ENCODE measurements at places on chromosomes 2 and 18.

GRCh38 chr2:237859533-237860272 is at the start of gene RAMP1:
Gene RAMP1, plus strand, starts transcription at chr2:237859623. Its CDS starts 53 bp downstream, at chr2:237859676.
- DNase-seq = no peak

DNA sequence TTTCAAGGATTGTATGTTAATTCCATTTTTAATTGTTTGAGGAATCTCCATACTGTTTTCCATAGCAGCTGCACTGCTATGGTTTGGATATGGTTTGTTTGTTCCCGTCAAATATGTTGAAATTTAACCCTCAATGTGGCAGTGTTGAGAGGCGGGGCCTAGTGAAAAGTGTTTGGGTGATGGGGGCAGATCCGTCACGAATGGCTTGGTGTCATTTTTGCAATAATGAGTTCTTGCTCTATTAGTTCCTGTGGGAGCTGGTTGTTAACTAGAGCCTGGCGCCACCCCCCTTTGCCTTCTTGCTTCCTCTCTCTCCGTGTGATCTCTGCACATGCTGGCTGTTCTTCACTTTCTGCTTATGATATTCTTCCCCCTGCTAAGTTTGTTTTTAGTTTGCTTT is 71.4 kb upstream of the LDLRAD4 start:
- no peak for DNase-seq

- DNase-seq = peak; percentile 23
These were observed 108.7 kb downstream of the DPP10 start for GRCh38 chr2:114550895-114551793.

GRCh38 chr2:230602562-230603230 is 109.9 kb upstream of the CAB39 start:
- DNase-seq = no peak

DNA sequence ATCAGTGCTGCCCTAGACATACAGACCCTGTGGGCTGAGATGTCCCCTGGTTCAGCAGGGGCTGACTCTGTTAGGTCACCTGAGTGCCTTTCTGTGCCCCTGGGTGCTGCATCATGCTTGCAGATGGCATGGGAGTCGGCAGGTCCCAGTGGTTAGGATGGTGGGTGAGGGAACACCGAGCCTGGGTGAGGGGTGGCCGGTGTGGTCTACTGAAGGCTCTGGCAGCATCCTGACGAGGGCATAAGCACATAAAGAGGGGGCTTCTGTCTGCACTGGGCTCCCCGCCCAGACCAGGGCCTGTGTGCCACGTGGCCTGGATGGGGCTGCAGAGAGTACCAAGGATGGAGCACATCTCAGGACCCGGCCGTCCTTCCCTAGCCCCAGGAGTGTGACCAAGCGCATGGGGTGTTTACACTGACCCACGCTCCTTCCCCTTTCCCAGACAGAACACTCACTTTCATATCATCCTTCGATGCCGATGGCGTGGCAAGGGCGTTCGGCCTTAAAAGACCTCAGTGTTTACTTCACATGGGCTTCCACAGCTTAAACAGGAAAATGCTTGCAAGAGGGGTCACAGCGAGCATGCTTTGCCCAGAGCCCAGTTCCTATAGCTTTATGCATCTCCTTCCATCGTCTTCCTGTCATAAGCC is 115.1 kb downstream of the STPG4 start:
- no peak for DNase-seq

DNA sequence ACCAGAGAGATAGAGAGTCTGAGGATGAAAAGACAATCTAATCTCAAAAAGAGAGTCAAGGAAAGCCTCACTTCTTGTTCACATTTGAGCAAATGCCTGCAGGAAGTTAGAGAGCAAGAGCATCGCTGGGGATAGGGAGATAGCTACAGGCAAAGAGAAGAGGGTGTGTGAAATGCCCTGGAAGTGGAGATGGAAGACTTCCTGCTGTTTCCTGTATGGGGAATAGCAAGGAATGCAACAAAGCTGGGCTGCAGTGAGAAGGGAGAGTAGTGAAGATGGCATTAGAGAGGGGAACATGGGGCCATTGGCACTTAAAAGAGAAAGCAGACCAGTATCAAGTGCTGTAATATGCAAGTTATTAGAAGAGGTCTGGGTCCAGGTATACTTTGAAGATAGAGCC is 488.6 kb downstream of the METTL4 start:
- DNase-seq = no peak

GRCh38 chr2:109218087-109218791 is 89.2 kb downstream of the SH3RF3 start:
- DNase-seq = no peak

GRCh38 chr2:39583781-39584180 is 81.9 kb upstream of the TMEM178A start:
- DNase-seq = no peak

- no peak for DNase-seq
These were observed 214.3 kb downstream of the RIT2 start for GRCh38 chr18:42901161-42901560.
